ENCODE measurements at places on chromosomes 5 and 9.

DNA sequence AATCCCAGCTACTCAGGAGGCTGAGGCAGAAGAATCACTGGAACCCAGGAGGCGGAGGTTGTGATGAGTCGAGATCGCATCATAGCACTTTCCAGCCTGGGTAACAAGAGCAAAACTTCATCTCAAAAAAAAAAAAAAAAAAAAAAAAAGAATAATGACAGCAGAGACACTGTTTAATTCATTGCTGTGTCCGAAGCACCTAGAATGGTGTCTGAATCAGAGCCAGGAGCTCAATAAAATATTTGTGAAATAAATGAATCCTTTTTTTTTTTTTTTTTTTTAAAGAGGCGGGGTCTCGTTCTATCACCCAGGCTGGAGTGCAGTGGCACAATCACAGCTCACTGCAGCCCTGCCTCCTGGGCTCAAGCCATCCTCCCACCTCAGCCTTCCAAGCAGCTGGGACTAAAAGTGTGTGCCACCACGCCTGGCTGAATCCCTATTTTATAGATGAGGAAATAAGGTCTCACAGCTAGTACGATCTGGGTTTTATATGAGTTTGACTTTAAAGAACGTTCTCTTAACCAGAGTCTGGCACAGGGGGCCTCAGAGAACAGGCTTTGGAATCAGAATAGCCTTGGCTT is 47.8 kb downstream of the THOC3 start:
- DNase-seq, result no peak

DNA sequence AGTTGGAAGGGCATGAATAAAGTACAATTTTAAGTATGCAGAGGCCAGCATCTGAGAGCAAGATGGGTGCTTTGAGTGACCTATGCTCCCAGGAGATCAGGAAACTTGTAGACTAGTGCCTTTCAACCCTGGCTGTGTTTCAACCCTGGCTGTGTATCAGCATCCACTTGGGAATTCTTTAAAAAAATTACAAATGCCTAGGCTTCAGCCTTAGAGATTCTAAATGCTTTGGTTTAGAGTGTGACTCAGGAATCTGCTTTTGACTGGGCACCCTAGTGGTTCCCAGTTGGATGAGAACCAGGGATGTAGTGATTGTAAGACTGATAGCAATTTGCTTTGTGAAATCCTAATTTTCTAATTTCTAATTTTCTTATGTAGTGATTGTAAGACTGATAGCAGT is 65.6 kb downstream of the RALGPS1 start:
- no peak for DNase-seq

- no peak for DNase-seq
These were observed 1816.1 kb upstream of the C9orf72 start for GRCh38 chr9:29389421-29389820.

DNA sequence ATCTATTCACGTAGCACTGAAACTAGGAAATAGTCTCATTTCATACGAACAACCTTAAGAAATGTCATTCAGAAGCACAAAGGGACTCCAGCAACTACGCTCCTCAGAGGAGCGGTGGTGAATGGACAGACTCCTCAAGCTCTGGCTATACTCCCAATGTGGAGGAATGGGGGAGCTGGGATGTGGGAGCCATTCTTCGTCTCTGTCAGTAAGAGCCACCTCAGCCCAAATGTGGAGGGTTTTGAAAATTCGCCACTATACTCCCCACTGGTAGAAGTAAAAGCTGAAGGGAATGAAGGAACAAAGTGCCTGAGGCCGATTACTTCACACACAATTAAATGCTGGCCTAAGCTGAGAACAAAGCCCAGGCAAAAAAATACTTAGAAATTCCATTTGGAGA is 96.3 kb downstream of the ADAMTS12 start:
- no peak for DNase-seq

DNA sequence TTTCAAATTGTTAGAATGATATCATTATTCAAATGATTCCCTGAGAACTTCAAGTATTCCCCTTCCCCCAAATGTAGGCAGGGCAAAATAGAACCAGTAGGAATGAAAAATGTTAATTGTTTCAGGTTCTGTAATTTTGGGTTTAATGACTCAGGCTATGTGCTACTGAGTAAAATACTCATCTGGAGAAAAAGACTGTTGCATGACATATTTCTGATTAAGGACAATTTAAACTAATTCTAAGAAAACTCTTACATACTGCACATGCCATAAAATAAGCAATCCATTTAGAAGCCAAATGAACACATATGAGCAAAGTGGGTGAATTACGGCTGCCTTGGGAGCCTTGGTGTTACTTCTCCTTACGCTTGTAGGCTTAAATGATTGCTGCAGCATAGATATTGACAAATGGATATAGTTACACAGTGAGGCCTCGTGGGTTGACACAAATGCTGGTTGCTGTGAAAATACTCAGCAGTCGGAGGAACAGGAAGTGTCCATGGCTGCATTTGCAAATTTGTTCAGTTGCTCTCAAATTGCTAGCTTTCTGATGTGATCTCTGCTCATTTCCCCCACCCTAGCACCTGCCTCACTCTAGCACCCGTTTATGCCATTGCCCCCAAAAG is 174.9 kb upstream of the DMAC1 start:
- no peak for DNase-seq

DNA sequence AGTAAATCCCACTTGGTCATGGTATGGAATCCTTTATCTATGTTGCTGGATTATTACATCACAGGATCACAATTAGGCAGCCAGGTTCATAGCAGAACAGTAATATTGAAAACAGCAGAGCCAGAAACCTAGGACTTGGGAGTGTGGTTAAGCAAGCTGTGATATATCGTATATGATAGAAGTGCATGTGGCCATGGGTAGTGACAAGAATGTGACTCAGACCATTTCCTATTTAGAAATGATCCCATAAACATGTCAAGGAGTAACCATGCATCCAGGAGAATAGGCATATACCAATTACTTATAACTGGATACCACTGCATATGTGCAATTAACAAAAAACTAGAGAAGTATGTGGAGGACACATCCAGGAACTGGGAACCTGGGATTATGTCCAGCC is 31.2 kb downstream of the AMBP start:
- DNase-seq, result no peak

GRCh38 chr5:127094161-127094814 is 21.0 kb upstream of the C5orf63 start:
- DNase-seq, result no peak
